Left kidney (tissue), 8 donors: ENCODE measurements at places on chromosomes 2 and 18. TPM values are rescaled to one million over a fixed set of nuclear protein-coding genes. Genes with fewer than 3 reads are reported as not detected.

DNA sequence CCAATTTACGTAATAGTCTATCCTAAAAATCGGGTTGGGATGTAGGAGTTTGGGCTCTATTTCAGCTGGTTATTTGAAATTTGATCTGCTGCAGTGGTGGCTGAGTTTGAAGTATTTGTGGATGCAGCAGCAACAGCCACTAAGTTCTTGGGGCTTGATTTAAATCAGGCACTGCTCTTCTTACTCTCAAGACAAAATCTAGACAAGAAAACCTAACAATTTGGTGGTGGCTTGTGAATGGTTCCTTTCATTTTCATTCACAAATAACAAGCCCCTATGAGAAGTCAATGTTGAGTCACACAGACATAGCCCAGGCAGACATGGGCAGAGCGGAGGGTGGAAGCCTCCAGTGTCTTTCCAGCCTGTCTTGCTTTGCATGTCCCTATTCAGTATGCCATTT, 199.3 kb downstream of the LTBP1 start:
- DNase-seq = no peak

DNA sequence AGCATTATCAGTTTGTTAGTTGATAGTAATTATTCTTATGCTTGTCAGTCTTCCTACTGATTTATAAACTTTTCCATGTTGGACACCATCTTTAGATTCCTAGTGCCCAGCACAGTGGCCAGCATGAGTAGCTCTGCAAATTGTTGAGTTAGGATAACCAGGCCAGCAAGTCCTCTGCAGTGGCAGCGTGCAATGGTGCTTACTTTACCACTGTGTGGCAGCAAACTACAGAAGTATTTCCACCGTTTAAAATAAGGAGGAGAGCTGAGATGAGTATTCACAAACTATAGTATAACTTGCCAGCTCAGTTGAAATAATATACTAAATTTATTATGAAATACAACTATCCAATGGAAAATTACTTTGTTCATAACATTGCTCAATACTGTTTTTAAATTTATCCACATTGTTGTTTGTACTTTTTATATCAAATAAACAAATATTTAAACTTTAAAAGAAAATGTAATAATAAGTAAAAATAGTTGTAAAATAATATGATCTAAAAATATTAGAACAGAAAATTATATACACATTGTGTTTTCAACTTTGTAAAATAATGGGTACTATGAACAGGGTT, 9.3 kb upstream of the THADA start:
- DNase-seq = no peak

GRCh38 chr2:215793747-215794595, 219.4 kb downstream of the MREG start:
- no peak for DNase-seq

DNA sequence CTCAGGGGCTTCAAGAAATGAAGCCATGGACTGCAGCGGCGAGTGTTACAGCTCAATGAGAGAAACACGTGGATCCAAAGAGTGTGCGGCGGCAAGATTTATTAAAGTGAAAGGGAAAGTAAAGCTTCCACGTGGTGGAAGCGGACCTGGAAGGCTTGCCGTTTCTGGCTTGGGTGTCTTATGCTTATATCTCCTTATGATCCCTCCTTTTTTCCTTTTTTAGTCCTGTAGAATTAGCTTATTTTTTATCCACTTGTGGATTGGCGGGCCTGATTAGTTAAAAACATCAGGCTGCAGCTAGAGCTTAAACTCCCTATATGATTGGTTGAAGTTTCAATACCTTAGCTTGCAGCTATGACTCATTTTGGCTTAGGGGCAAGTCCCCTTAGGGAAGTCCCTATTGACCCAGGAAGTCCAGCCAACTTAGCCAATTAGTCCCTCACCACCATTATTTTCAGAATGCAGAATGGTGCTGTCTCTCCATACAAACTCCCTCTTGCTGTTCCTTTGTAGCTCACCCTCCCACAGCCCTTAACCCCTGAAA, 11.6 kb upstream of the HNMT start:
- no peak for DNase-seq

- no peak for DNase-seq
These were observed 249.8 kb downstream of the NBAS start for GRCh38 chr2:15311201-15311907.

GRCh38 chr2:11807156-11808015, 61.0 kb downstream of the LPIN1 start:
- DNase-seq = no peak

DNA sequence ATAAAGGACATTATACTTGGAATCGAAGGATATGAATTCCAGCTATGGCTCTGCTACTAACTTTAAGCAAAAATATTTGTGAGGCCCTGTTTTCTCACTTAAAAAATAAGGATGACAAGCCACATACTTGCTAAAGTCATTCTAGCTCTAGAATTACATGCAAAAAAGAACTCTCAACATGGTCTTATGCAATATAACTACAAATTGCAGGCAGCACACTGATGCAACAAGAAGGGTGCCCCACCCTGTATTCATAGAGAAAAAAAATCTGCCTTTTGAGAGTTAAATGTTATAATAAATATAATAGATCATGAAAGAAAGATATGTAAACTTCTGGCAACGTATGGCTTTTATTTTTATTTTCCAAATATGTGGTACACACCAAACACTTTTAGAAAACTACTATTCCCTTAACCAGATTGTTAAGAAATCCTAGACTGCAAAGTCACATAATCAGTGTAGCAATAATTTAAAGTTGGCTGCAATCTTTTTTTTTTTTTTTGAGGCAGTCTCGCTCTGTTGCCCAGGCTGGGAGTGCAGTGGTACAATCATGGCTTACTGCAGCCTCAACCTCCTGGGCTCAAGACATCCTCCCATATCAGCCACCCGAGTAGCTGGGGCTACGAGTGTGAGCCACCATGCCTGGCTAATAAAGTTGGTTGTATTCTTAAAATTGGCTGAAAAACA, 40.2 kb upstream of the WDSUB1 start:
- DNase-seq = no peak

GRCh38 chr2:64737547-64737946, 83.8 kb upstream of the SERTAD2 start:
- no peak for DNase-seq

GRCh38 chr2:45897842-45898241, 246.4 kb downstream of the PRKCE start:
- DNase-seq = no peak

- DNase-seq = peak; percentile 6
These were observed 74.0 kb downstream of the SLC66A2 start for GRCh38 chr18:79877163-79878091.

DNA sequence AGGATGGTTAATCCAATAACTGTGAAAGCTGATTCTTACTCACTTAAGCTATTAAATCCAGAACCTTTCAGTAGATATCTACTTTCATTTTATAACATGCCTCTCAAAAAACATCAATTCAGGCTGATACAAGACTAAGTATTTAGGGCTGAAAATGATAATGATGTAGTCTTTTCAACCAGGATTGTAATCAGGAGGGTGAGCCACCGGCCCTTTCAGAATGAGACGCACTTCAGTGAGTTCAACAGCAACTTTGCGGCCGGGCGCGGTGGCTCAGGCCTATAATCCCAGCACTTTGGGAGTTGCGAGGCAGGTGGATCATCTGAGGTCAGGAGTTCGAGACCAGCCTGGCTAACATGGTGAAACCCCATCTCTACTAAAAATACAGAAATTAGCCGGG, 30.4 kb downstream of the RBMS1 start:
- no peak for DNase-seq

GRCh38 chr2:29394981-29395350, 279.8 kb downstream of the CLIP4 start:
- DNase-seq = no peak

DNA sequence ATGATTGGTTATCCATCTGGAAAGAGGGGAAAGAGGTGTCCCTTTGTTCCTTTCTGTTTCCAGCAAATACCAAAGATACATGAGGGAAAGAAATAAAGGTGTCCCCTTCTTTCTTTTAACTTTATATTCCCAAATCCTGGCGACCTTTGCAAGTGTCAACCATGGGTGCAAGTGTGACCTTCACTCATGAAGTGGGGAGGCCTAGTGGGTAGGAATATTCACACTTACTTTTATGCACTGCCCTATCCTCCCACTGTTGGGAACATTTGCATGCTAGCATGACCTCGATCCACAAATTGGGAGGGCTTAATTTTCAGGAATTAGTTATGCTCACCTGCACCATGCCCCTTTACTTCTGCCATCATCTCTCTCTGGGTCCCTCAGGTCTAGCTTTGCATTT, 70.2 kb upstream of the ZNF804A start:
- DNase-seq = no peak

DNA sequence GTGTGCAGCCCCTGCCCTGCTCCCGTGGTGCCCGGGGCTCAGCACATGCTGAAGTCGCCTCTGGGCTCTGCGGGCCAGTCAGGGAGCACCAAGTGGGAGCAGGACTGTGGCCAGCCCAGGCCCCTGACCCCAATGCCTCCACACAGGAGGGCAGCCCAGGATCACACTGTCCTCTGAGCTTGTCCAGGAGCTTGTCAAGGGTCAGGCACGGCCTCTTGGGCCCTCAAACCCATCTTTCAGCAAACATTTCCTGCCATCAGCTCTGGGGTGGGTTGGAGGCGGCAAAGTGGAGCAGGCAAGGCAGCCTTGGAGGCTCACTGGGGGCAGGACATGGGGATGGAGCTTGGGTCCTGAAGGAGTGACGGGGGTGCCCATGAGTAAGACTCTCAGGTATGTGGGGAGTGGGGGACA, 10.3 kb downstream of the SNED1 start:
- no peak for DNase-seq

GRCh38 chr2:71498261-71498701, 44.9 kb downstream of the DYSF start:
- DNase-seq = no peak

DNA sequence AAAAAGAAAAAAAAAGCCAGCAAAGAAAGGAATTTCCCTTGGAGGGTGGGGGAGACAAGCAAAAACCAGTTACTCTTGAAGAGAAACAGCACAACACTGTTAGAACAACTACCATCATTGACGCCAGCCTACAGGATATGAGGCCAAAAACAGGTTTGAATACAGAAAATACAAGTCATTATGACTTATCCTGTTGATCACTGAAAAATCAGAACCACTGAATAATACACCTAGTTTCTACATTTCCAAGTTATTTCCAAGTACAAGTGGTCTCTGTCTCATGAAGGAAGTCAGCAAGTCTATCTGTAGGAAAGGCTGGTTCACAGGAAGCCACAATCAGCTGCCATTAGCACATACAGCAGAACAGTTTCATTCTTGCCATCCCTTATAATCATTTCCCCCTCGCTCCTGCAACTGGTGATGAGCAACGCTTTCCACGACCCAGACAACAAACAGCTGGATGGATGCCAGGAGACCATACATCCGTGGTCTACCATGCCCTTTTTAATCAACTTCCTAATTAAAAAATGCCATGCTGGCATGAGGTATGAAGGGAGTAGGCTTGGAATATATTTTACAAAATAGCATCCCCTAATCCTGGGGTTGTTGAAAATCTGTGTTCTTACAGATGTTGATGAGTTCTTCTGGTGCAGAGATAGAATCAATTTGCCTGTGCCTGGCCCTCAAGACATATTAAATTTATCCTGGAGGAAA, 10.4 kb downstream of the MYT1L start:
- no peak for DNase-seq

DNA sequence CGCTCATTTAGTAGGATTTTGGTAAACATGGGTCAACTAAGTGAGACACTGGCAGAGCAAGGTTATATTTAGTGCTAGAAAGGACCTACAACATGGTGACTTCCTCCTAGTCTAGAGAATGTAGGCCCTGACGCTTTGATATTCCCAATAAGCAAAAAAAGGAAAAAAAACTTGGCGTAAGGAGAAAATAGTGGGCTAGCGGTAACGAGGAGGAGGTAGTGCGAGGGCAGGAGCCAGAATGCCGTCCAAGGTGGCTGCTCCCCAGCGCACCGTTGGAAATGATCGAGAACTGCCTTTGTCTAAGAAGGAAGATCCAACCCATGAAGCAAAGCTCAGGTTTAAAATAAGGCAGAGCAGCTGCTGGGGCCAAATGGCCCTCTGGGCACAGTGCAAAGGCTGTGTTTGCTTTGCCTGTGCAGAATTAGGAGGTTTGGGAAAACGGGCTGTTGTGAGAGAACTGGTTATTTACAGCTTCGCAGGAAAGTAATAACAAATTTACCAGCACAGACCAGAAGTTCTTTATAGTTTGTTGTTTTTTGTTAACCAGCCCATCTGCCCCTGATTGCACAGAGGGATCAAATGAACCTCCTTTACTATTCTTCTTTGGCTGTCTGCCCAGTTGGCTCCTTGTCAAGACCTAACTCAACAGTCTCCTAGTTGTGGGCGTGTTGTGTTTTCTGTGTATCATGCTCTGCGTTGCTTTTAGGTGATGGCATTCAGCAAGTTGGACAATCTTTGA, 86.6 kb downstream of the ITGB1BP1 start:
- peak; percentile 88 for DNase-seq

DNA sequence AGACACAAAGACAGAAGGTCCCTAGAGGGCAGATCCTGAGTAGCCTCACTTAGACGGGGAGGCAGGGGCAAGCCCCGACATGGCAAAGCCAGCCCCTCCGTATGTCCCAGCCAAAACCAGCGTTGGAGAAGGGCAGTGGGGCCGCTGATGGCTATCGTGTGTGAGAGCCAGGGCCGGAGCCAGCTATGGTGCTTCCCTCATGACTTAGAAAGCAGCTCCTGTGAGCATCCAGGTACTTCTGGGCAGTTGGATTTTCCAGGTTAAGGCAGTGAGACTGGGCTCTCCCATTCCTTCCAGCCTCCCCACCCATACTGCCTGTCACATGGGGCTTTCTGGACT, 31.2 kb upstream of the ROCK2 start:
- DNase-seq = no peak

- DNase-seq = no peak
These were observed 135.9 kb downstream of the DTNB start for GRCh38 chr2:25537526-25537925.

DNA sequence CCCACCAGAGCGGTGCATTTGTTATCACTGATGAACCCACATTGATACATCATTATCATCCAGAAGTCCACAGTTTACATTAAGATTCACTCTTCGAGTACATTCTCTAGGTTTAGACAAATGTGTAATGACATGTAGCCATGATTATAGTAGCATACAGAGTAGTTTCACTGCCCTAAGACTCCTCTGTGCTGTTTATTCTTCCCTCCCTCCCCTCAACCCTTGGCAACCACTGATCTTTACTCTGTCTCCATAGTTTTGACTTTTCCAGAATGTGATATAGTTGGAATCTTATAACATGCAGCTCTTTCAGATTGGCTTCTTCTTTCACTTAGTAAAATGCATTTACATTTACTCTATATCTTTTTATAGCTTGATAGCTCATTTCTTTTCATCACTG, 31.2 kb upstream of the GREB1L start:
- DNase-seq = no peak

- no peak for DNase-seq
These were observed 50.6 kb downstream of the BMPR2 start for GRCh38 chr2:202426751-202427150.

GRCh38 chr18:58132595-58133261, 88.7 kb downstream of the NEDD4L start:
- DNase-seq = no peak

The AKAIN1 gene
- polyA plus RNA-seq = not detected

The GALNT3 gene
- 20.2 TPM for polyA plus RNA-seq

The HTR2B gene
- polyA plus RNA-seq = 16.3 TPM

The CPO gene
- polyA plus RNA-seq = 1.7 TPM

The CTLA4 gene
- polyA plus RNA-seq = not detected

The RAB10 gene
- 157 TPM for polyA plus RNA-seq

The DBI gene
- 219 TPM for polyA plus RNA-seq

The MARS2 gene
- 8.0 TPM for polyA plus RNA-seq

The RESP18 gene
- polyA plus RNA-seq = not detected
